ENCODE measurements at places on chromosomes 6 and 20.

DNA sequence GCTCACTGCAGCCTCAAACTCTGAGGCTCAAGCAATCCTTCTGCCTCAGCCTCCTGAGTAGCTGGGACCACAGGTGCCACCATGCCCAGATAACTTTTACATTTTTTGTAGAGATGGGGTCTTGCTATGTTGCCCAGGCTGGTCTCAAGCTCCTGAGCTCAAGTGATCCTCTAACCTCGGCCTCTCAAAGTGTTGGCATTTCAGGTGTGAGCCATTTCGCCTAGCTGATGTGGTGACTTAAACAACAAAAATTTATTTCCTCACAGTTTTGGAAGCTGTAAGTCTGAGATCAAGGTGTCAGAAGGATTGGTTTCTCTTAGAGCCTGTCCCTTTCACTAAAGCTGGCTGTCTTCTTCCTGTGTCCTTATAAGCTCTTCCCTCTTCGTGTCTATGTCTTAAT lies 15.0 kb upstream of the JARID2 start:
- DNase-seq, result no peak

DNA sequence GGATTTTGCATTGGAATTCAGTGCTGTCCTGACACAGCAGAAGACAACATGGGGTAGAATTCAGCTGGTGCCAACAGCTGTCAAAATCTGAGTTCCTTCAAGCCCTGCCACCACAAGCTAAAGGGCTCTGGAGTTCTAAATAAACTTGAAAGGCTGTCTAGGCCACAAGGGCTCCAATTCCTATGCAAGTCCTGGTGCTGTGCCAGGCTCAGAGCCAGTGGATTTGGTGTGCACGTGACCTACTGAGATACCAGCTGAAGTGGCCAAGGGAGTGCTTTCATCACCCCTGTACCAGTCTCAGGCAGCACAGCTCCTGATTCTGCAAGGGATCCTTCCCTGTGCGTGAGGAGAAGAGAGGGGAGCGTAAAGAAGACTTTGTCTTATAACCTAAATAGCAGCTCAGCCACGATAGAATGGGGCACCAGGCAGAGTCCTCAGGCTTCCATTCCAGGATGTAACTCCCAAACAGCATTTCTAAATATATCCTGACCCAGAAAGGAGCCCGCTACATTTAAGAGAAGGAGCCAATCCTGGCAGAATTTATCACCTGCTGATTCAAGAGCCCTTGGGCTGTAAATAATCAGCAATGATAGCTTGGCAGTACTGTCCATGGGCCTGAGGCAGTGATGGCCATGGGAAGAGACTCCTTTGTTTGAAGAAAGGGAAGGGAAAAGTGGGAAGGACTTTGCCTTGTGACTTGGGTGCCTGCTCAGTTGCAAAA lies 881.2 kb upstream of the EPHA7 start:
- no peak for DNase-seq

DNA sequence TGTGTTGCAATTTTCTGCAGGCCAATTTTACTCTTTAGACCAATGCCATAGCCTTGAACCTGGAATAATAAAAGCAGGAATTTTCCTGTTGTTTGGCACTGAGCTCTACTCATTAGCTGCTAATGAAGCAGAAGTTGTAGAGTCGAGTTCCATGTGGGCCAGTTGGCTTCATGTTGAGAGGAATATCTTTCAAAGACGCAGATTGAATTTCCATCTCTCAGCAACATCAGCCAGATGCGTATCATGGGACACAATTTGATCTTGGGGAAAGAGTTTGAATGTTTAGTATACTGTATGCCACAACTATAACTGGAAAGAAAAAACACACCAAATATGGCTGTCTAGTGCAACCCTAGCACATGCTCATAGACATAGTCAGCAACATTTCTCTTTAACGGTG lies 259.6 kb downstream of the BCKDHB start:
- no peak for DNase-seq

DNA sequence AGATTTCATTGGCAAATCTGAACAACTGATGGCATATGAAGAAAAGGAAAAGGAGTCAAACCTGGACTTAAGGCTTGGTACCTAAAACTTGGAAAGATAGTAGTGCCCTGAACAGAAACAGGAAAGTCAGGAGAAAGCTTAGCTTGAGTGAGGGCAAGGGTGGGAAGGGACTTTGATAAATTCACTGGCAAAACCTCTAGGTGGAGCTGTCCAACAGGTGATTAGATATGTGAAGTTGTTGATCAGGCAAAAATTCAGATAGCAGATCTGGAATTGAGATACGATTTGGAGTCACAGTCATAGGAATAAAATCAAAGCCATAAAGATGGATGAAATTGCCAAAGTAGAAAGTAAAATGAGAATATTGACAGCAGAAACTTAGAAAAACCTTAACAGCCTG lies 16.1 kb upstream of the ZNF292 start:
- DNase-seq, result peak; percentile 77

DNA sequence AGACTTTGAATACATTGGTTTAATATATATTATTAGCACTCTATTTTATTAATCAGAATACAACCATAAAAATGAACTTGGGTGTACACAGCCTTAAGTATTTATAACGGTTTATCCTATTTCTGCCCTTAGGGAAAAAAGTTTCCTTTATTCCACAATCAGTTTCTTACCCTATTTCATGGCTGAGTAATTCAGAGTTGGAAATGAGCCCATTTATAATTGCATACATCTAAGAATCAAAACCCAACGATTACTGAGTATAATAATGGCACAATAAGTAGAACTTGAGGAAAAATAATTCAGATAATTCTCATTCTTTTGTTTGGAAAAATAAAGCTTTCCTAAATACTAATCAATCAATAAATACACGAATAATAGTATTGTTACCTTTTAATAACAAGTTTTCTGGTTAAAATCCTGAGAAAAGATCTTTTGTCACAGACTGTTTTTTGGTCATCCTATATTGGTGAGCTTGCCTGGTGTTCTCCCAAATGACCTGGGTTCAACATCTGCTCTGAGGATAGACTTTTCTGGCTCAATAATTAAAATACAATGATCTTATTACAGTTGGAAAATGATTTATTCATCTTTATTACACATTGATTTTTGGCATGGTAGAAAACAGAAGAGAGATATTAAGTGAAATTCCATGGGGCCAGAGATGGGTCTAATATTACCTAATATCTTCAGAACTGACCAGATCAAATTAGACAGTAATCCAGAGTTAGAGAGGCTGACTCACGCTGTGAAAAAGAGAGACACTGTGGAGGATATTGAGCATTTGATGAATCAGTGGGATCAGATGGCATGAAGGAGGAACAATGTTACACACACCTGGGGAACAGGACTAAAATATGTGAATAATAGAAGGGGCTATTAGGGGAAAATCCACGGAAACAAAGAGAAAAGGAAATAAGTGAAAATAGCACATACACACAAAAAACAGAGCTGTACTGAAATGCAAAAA lies 162.1 kb upstream of the TBX18 start:
- peak; percentile 26 for DNase-seq

Data from cardiac fibroblast (primary cell).